ENCODE measurements at places on chromosomes 6 and 20.

GRCh38 chr20:9660236-9660868, 146.0 kb downstream of the LAMP5 start:
- no peaks in the 10 kb centered on the region for H3K27me3 ChIP-seq
- H3K36me3 ChIP-seq = no peaks in the 10 kb centered on the region
- peak; percentile 57 for DNase-seq
- no peaks in the 10 kb centered on the region for H3K4me1 ChIP-seq

GRCh38 chr20:45100563-45101245, at the start of gene KCNS1:
KCNS1 (minus strand) TSS chr20:45101127; CDS start chr20:45099236, 1,891 bp downstream.
- no peak for DNase-seq
- H3K27me3 ChIP-seq = peaks cover 65% of the 10 kb centered on the region
- H3K4me3 ChIP-seq = no peak within 1 kb of the TSS
- no peaks in the 10 kb centered on the region for H3K36me3 ChIP-seq
- no peak within 1 kb of the TSS for H3K27ac ChIP-seq
- H3K4me1 ChIP-seq = no peaks in the 10 kb centered on the region

DNA sequence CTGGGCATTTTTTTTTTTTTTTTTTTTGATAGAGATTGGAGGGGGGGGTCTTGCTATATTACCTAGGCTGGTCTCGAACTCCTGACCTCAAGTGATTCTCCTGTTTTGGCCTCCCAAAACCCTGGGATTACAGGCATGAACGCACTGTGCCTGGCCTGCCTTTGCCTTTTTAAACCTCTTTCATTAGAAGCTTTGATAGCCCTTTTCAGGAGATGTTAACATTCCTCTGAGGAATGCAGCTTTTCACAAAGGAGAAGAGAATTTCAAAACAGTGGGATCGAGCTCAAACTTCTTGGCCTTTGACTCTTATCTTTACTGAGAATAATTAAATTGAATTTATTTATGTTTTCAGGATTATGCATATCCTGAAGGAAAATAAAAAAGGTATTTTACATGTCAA, 31.3 kb downstream of the SLC26A8 start:
- H3K36me3 ChIP-seq = no peaks in the 10 kb centered on the region
- peaks cover 2% of the 10 kb centered on the region for H3K4me1 ChIP-seq
- no peak overlapping the region for H3K4me3 ChIP-seq
- H3K27me3 ChIP-seq = no peaks in the 10 kb centered on the region
- DNase-seq = no peak

DNA sequence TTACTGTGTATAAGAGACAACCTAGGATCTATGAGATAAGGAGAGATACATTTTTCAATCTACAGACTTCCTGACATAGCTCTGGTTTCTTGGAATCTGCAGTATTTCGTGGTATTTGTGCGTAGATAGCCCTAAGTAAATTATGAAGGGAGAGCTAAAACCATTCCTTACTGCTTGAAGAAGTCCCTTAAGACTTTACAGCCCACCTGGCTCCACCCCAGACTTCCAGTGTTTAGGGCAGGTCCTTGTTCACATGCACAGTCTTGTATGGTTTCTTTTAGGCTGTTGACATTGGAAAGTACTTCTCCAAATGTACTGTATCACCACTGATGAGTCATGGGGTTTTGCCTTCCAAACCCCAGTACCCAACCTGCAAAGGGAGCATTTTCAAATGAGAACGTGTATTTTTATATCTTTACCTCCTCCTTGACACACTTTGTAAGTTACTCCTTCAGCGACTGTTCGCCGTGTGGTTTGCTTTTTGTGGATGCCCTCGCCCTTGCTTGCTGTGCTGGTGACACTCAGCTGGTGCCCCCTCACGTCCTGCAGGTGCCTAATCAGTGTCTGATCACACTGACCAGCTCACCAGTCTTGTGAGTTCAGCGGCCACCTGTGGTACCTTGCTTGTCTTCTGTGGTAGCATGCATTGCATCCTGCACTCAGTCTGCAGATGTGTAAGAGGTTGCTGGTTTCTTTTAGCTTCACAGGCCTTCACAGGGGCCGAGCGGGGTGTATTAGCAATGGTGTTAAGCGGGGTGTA, 73.3 kb downstream of the IGF2R start:
- H3K27ac ChIP-seq = no peak overlapping the region
- H3K4me1 ChIP-seq = no peaks in the 10 kb centered on the region
- no peak overlapping the region for H3K4me3 ChIP-seq

DNA sequence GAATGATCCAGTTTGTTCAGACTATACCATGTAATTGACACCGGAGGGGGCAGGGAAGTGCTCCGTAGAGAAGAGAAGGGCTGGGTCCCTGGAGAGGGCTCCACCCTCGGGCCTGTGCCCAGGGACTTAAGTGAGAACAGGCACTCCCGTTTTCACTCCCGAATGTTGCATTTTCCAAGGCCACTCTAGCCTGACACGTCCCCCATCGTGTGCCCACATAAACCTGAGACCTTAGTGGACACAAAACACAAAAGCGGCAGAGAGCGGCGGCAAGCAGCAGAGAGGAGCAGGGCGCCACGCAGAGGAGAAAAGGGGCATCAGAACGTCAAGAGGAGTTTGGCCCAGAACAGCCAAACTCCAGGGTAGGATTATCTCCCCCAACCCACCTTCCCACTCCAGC, 1405.1 kb downstream of the GRIK2 start:
- DNase-seq = peak; percentile 18
- no peaks in the 10 kb centered on the region for H3K27me3 ChIP-seq
- no peak overlapping the region for H3K27ac ChIP-seq
- H3K36me3 ChIP-seq = no peaks in the 10 kb centered on the region

- no peak for DNase-seq
- peaks cover 15% of the 10 kb centered on the region for H3K4me1 ChIP-seq
- H3K4me3 ChIP-seq = peak overlapping the region; percentile 75
- no peak overlapping the region for H3K27ac ChIP-seq
Measured at GRCh38 chr20:49983123-49983847, 505 bp downstream of the SNAI1 start.

DNA sequence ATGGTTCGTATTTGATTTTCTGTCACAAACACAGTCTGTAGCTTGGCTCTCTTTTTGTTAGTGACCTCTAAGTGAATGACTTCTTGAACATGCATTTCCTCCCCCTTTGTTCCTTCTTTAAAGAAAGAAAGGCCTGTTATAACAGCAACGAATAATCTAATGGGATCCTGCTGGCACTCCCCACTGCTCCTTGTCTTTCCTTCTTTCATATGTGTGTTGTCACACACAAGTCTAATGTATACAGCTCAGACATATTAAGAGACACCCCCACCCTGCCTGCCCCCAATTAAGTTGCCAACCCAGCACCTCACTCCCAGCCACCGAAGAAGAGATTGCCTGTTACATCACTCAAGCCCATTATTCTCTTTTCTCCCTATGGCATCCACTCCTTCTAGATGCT, 4.9 kb upstream of the SAMD5 start:
- no peak overlapping the region for H3K27ac ChIP-seq
- H3K4me3 ChIP-seq = no peak overlapping the region
- peaks cover 9% of the 10 kb centered on the region for H3K4me1 ChIP-seq
- H3K27me3 ChIP-seq = peaks cover 30% of the 10 kb centered on the region

GRCh38 chr6:29509711-29510110, 22.0 kb upstream of the MAS1L start:
- no peaks in the 10 kb centered on the region for H3K27me3 ChIP-seq
- no peak overlapping the region for H3K4me3 ChIP-seq
- H3K27ac ChIP-seq = no peak overlapping the region
- peaks cover 14% of the 10 kb centered on the region for H3K4me1 ChIP-seq
- no peak for DNase-seq

GRCh38 chr6:28090917-28091586, 10.7 kb downstream of the ZNF165 start:
- no peak overlapping the region for H3K27ac ChIP-seq
- H3K4me1 ChIP-seq = no peaks in the 10 kb centered on the region
- no peaks in the 10 kb centered on the region for H3K36me3 ChIP-seq
- no peak for DNase-seq

- H3K27ac ChIP-seq = no peak overlapping the region
- H3K4me3 ChIP-seq = no peak overlapping the region
- peaks cover 90% of the 10 kb centered on the region for H3K36me3 ChIP-seq
- no peaks in the 10 kb centered on the region for H3K27me3 ChIP-seq
Measured at GRCh38 chr20:24977336-24977735, 15.2 kb downstream of the APMAP start.

DNA sequence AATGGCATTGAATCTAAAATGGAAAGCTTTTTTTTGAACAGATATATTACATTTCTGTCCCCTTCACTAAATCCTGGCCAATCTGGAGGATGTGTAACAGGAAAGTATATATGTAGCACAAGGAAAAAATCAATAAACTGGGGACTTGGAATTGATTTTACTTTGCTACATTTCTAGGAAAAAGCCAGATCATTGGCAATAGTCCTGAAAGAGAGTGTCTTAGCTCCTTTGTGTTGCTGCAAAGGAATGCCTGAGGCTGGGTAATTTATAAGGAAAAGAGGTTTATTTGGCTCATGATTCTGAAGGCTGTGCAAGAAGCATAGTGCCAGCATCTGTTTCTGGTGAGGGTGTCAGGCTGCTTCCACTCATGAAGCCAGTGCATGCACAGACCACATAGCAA, 574.9 kb downstream of the HTR1B start:
- no peaks in the 10 kb centered on the region for H3K36me3 ChIP-seq
- no peak overlapping the region for H3K27ac ChIP-seq
- H3K4me3 ChIP-seq = no peak overlapping the region
- no peaks in the 10 kb centered on the region for H3K27me3 ChIP-seq
- DNase-seq = no peak
- no peaks in the 10 kb centered on the region for H3K4me1 ChIP-seq

DNA sequence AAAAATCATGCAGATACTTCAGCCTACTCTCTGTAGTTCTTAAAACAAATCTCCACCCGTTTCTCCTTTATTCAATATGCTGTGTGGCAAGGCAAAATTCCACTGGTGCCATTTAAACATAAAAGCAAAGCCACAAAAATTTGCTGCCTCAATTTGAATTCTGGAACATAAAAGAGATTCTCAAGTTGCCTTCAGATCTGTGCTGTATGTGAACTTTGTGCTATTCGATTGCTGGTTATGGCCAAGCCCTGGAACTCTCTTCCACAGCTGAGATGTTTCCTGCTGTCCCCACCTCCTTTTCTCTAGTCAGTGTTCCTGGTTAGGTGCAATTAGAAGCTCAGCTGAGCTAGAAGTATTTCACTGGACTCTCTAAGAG, 395.3 kb upstream of the BTBD3 start:
- no peak for DNase-seq
- no peak overlapping the region for H3K4me3 ChIP-seq
- no peak overlapping the region for H3K27ac ChIP-seq
- H3K36me3 ChIP-seq = no peaks in the 10 kb centered on the region
- no peaks in the 10 kb centered on the region for H3K4me1 ChIP-seq

GRCh38 chr6:161237176-161237575, 36.7 kb downstream of the AGPAT4 start:
- H3K4me3 ChIP-seq = no peak overlapping the region
- peaks cover 9% of the 10 kb centered on the region for H3K36me3 ChIP-seq
- H3K27me3 ChIP-seq = no peaks in the 10 kb centered on the region
- H3K27ac ChIP-seq = no peak overlapping the region
- DNase-seq = no peak

GRCh38 chr20:32495949-32496348, 89.2 kb downstream of the NOL4L start:
- peaks cover 22% of the 10 kb centered on the region for H3K4me1 ChIP-seq
- no peak overlapping the region for H3K27ac ChIP-seq
- H3K27me3 ChIP-seq = no peaks in the 10 kb centered on the region
- no peak for DNase-seq
- H3K4me3 ChIP-seq = no peak overlapping the region

DNA sequence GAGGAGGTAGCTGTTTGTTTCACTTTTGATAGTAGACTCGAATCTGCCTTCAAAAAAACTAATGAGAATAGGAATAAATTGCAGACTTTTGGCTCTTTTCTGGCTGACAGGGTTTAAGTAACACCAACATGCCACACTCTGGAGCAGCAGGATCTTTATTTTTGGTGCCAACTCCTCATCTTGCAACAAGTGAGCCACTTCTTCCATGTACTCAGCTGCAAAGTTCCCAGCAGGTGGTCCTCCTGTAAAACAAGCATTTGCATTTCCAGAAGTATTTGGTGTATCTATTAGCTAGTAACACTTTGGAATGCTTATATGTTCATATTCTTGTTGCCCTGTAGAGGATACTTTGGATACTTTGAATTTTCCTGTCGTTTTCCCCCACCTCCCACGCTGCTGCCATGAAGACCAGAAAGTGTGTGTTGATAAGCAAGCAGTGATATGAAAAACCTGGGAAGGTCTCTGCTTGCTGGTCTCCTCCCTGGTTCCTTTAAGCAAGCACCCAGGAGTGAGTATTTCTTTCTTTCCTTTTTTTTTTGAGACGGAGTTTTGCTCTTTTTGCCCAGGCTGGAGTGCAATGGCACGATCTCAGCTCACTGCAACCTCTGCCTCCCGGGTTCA, 1.0 kb downstream of the ARMH2 start:
- no peaks in the 10 kb centered on the region for H3K27me3 ChIP-seq
- no peaks in the 10 kb centered on the region for H3K36me3 ChIP-seq
- no peak for DNase-seq
- H3K4me3 ChIP-seq = no peak overlapping the region
- H3K4me1 ChIP-seq = peaks cover 11% of the 10 kb centered on the region

DNA sequence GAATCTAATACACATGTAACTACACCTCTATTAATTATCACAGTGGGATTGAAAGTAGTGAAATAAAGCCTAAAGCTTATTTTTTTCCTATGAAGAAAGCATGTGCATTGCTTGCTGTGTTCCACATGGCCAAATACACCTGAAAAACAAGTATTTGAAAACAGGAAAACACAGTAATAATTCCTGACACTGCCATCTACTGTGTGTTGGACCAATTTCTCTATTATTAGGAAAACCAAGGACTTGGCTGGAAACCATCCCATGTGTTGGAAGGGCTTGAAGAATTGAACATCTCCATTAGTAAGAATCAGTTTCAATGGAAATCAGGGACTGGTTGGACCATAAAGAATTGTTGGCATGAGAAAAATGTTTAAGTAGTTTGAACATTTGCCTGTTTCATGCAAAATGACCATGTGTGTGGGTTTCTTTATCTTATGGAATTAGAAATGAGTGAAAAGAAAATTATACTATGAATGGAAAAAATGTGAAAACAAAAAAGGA, 124.1 kb downstream of the PHF3 start:
- peaks cover 2% of the 10 kb centered on the region for H3K4me1 ChIP-seq
- H3K4me3 ChIP-seq = no peak overlapping the region
- no peak overlapping the region for H3K27ac ChIP-seq
- no peaks in the 10 kb centered on the region for H3K27me3 ChIP-seq

DNA sequence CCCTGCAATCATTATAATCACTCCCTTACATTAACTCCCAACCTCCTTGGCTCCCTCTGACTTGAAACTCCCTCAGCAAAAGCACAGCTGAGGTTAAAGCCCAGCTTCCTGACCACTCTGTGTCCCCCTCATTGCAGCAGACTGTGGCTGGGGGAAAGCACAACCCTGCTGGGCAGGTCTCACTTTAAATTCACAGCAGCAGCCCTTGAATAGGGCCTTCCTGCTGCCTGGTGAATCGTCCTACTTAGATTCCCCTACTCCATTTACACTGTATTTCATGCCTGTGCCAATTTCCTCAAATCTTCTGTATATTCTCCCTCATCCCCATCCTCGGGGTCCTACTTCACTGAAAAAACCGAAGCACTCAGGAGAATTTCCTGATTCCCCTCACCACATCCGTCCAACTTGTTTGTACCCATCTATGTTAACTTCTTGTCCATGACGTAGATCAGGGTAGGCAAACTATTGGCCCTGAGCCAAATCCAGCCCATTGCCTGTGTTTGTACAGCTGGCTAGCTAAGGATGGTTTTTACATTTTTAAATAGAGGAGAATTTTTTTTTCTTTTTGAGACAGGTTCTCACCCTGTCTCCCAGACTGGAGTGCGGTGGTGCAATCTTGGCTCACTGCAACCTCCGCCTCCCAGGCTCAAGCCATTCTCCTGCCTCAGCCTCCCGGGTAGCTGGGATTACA, 31.5 kb upstream of the GCM1 start:
- no peak for DNase-seq
- no peak overlapping the region for H3K4me3 ChIP-seq
- no peak overlapping the region for H3K27ac ChIP-seq
- no peaks in the 10 kb centered on the region for H3K4me1 ChIP-seq
- no peaks in the 10 kb centered on the region for H3K27me3 ChIP-seq
- H3K36me3 ChIP-seq = no peaks in the 10 kb centered on the region
